ENCODE measurements at places on chromosomes 13 and 19.
A peak's percentile ranks its signal among the peaks of the same experiment; 100 is the strongest.

DNA sequence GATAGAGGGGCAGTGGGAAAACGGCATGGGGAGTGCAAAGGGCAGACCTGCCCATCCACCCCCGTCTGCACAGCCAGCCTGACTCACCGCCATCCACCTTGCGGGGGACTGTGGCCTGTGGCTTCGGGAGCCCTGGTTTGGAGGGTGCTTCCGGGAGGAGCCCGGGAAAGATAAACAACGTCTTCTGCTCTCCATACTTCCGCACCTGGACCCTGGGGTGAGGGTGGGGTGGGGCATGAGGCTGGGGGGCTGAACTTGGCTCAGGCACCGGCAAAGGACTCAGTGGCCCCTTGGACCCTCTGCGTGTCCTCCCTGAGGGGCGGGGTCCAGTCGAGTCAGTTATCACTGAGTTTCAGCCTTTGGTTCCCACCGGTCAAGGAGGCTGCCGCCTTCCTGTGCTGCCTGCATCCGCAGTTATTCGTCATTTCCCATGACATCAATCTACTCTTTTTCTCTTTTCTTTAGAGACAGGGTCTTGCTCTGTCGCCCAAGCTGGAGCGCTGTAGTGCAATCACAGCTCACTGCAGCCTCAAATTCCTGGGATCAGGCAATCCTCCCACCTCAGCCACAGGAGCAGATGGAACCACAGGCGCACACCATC lies 3.2 kb downstream of the GPR108 start:
- DNase-seq: no peak

DNA sequence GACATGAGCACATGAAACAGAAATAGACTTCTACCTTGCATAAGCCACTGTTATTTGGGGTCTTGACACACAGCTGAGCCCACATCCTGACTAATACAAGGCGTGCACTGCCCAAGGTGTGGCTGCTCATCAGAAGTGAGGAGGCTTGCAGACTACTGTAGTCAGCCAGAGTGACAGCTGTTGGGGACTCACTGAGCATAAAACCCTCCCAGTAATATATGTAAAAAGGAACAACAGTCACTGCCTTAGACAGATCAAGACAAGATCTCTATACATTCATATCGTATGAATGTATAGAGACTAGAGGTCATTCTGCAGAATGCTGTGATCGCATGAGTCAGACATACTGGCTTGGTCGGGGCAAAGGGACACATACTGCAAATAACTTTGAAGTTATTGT lies 4.1 kb upstream of the C1QTNF9B start:
- no peak for DNase-seq

DNA sequence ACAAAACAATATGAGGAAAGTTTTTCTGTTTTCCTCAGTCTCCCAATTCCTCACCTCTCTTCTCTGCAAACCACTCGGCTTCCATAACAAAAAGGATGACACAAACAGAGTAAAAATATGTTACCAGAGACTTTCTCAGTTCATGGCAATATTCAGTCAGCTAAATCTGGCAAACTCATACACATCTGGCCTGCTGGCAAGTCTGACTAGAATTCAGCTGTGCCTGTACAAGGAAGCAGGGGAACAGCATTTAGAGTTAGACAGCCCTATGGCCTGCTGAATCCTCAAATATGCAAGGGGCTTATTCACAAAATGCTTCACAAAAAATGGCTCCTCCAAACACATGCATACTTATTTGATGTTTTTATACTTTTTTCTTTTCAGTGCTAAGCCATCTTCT lies 227.8 kb downstream of the ENOX1 start:
- DNase-seq: no peak

- no peak for DNase-seq
Measured at GRCh38 chr13:31038834-31039552, 106.5 kb downstream of the TEX26 start.

- DNase-seq: no peak
Measured at GRCh38 chr13:43544631-43545030, 242.1 kb downstream of the ENOX1 start.

DNA sequence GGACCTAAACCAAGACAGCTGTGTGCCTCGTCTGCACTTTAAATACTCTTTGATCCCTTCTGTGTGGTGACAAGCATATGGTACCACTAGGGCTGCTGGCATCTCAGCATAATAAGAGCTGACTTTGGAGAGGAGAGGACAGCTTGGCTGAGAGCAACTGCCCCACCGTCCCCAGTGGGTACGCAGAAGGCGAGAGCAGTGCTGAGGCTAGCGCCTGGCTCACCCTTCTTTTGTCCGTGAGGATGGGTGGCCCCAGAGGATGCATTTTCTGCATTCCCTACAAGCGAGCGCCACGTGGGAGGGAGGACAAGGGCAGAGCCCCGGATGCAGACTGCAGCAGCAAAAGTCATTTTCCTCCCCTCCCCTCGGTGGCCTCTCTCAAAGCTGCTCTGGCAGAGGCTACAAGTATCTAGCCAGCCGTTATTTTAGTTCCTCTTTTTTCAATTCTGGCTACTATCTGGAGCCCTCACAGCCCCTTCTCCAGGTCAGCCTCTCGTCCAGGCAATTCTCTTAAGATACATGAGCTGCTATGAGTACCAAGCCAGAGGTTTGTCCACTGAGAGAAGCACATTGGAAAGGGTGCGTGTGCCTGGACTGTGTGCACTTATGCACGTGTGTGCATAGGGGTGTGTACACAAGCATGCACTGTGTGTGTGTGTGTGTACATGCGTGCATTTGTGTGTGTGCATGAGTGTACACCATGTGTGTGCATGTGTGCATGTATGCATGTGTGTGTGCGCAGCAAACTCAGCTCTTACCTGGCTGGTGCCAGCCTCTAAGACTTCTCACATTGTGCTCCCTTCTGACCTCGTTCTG lies 51.3 kb downstream of the RAB20 start:
- no peak for DNase-seq

GRCh38 chr19:15110418-15110815 lies 3.2 kb downstream of the SYDE1 start:
- DNase-seq: no peak

DNA sequence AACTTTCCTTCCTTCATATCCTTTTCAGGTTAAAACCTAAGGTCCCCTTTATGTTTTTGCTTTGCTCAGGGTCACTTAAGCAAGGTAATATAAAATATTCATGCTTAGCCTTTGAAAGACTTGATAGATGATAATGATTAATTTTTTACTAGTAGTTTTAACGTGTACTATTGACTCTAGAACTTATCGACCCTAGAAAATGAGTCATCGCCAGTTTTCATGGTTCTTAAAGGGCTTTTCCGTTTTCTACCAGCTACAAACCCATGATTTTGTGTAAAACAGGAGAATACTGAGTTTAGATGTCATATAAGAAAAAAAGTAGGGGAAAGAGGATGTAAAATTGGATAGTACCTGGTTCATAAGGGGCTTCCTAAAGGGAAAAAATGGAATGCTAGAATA lies 75.7 kb downstream of the DHRS12 start:
- no peak for DNase-seq

DNA sequence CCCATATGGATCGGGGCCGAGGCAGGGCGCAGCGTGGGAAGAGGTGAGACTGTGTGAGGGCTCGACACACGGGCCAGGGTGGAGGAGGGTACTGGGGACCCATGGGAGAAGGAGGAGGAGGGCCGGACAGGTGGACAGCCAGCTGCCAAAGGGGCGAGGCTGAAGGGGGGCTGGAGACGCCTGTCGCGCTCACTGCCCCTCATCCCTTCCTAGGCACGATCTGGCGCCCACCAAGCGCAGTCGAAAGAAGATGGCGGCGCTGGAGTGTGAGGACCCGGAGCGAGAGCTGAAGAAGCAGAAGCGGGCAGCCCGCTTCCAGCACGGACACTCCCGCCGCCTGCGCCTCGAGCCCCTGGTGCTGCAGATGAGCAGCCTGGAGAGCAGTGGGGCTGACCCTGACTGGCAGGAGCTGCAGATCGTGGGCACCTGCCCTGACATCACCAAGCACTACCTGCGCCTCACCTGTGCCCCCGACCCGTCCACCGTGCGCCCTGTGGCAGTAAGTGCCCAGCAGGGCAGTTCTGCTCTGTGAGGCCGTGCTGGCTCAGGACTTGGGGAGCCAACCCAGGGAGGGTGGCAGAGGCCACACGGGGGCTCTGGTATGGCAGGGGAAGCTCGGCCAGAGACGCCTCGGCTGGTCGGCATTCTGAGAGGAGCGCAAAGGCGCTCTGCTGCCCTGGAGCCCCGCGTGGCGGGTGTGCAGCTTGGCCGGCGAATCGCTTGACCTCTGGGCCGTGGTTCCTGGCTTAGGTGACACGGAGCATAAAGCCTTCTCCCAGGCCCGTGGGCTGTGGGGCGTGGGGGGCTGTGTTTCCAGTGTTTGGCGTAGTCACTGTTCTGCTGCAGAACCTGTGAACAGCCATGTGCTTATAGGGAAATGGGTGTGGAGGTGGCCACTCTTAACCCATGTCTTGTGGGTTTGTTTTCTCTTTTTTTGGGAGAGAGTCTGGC lies 6.9 kb downstream of the LENG9 start:
- DNase-seq: no peak

GRCh38 chr19:43809762-43810696 lies 7.8 kb upstream of the LYPD5 start:
- no peak for DNase-seq

- no peak for DNase-seq
Measured at GRCh38 chr19:15815306-15815705, at the start of gene OR10H1. TSS of gene OR10H1 (minus strand) at chr19:15815664. CDS start at chr19:15808037, 7,627 bp downstream.

DNA sequence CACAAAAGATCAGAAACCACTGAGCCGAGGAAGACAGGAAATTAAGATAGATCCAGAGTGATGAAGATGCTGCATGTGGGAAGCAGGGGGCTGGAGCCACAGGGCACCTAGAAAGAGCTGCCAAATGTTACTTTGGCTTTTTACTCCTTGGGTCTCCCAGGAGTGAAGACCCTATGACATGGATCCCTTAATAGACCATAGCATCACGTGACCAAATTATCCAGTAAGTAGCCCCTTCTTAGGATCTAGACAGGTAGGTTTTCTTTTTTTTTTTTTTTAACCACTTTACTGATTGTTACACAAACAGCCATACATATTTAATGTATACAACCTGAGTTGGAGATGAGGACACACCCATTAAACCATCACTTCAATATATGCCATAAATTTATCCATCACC lies 183.9 kb upstream of the SOX21 start:
- no peak for DNase-seq

DNA sequence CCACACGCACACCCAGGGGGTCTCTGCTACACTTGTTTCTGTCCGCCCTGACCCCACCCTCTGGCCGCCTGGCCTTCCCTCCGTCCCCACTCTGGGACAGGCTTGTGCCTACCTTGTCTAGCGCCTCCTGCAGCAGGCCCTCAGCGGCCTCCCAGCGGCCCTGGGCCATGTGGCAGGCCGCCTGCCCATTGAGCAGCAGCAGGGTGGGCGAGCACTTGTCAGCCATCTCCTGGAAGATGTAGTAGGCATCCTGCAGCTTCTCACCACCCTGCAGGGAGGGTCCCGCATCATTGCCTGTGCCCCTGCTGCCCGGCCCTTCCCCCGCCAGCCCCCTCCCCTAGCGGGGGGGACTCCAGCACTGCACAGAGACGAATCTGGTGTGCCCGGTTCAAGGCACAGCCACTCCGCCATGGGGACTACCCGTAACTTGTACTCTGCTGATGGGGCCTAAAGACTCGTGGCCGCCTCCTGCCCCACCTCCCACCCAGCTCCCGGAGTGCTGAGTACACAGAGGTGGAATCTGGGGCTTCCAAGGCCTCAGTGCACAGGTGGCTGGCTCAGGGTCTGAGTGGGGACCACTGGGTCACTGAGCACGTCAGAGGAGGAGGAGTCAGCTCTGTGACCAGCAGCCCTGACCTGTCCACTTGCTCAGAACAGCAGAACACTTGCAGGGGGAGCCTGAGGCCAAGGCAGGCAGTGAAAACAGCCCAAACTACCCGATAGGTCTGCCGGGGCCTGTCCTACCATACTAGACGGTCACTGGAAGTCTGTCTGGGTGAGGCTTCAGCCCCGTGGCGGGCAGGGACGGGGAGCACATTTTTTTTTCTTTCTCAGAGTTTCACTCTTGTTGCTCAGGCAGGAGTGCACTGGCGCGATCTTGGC lies 7.4 kb upstream of the CERS1 start:
- no peak for DNase-seq

- no peak for DNase-seq
Measured at GRCh38 chr13:106702505-106702904, 134.6 kb upstream of the ARGLU1 start.

DNA sequence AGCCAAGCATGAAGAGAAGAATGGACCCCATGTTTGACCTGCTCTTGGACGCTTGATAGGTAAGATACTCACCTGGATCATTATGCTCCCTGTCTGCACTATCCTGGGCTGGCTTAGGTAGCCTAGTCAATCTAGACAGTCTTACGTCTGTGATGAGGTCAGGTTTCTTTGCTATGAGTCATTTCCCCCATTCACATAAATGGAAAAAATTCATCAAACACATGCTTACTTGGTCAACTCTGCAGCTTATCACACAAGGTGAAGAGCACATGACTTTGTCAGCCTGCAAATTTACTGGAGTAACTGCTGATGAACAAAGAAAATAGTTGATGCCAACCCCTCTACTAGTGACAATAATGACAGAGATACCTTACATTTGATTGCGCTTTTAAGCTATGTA lies 170.0 kb downstream of the NUFIP1 start:
- DNase-seq: no peak

- DNase-seq: no peak
Measured at GRCh38 chr19:38196245-38196837, 27.7 kb downstream of the DPF1 start.

GRCh38 chr19:56139847-56140582 lies 1.1 kb upstream of the ZNF444 start:
- no peak for DNase-seq

- peak; percentile 12 for DNase-seq
Measured at GRCh38 chr19:41957838-41958366, 1.2 kb downstream of the RABAC1 start.

DNA sequence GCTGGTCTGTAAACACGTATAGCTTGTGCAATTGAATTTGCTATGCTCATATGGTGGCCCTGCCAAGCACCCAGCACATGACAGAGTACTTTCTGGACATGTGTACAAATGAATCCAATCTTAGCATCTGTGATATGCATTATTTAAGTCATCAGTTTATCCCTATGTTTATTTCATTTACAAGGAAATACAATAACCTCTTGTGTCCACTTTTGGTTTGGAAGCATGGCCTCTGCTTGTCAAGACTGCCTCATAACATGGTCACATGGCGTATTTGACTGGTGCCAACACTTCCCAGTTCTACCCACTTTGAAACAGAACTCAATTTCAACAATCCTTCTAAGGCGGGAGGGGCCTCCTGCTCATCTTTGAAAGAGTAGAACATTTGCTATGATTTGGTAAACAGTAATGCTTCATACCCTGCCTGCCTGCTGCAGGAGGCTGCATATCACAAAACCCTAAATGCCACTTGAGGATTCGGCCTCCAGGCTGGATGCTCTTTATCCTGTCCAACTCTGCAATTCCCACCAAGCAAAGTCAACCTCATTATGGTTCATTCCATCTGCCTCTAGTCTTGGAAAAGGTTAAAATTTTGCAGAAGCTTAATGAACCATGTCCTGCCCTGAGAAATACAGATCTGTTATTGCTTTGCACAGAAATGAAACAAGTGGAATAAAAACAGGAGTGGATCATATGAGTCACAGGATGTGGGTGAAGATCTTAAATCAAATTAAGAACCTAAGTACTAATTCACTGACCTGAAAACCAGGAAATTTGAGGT lies 151.3 kb downstream of the CYSLTR2 start:
- no peak for DNase-seq

- DNase-seq: peak; percentile 28
Measured at GRCh38 chr19:32339988-32340874, 5.2 kb upstream of the ZNF507 start.
